ENCODE measurements at places on chromosomes 2 and 18.

- DNase-seq, result no peak
Observed at GRCh38 chr2:216351172-216351925, 20.9 kb downstream of the MARCHF4 start.

- DNase-seq, result no peak
Observed at GRCh38 chr2:109222422-109222821, 93.4 kb downstream of the SH3RF3 start.

GRCh38 chr18:48550101-48550729 lies 11.4 kb downstream of the CTIF start:
- DNase-seq, result no peak

DNA sequence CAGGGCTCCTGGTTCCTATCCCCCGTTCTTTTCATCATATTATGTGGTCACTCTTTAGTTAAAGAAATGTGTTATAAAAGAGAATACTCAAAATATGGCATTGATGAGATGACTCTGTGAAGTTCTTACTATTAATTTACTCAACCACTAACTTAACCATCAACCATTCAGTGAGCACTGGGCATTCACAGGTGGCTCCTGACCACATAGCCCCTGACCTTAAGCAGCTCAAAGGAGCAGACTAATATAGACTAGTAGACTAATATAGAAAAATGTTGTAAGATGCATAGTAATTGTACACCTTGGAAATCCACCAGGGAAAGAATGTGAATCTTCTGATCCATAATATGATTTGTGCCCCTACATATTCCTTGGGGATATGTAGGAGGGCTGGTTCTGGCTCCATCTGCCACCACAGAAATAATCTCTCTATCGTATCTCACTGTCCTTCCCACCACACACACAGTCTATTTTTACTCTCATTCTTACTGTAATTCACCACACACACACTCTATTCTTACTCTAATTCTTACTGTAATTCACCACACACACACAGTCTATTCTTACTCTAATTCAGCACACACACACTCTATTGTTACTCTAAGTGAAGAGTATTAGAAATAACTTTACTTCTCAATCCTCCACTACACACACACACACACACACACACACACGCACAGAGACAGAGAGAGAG lies 188.9 kb upstream of the ITGA4 start:
- no peak for DNase-seq

DNA sequence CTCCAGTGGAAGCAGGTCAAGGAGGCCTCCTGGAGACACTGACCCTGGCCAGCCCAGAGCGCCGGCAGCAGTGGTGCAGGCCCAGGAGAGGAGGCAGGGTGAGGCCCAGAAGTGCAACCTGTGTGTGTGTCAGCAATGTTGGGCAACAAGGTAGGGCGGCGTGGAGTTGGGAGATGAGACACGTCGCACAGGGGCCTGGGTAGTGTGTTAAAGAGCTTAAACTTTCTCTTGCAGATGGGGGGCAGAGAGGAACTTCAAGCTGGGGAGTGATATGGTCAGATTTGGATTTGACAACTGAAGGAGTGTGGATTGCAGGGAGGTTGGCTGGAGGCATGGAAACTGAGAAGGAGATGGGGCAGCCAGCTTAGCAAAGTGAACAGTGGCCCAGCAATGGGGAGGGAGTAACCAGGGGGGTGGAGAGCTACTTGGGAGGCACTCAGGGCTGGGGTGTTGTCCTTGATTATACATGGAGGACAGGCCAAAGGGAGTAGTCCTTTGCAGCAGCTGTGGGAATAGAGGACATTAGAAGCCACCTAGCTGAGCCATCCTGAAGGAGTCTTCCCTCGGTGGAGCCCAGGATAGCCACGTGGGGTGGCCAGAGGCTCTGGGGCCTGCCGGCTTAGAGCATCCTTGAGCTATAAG lies 278.6 kb upstream of the HS6ST1 start:
- DNase-seq, result peak; percentile 24

DNA sequence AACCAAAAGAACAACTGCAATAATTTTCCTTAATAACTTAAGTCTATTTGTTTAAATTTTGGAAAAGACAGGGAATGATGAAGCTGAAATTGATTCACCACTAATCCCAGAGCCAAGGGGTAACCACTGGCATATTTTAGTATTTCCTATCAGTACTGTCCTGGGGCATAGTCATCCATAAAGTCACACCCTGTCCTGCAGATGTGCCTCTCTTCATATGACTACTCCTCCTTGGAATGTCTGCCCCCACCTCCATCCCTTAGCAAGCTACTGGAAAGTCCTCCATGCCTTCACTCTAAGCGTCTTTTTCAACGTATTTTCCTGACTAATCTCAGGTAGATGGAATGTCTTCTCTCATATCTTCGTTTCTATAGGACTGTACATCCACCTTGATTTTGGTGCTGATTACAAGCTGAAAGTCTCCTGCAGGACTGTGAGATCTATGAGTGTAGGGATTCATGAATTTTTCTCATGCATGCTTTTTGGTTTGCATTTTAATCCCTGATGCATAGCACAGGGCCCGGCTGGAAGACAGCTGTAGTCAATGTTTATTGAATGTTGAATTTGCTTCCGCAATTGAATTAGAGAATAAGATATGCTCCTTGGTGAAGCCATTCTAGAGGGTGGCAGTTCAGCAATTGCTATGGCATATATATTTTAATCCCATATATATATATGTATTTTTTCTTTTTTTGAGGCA lies 85.6 kb downstream of the MOGAT1 start:
- no peak for DNase-seq

DNA sequence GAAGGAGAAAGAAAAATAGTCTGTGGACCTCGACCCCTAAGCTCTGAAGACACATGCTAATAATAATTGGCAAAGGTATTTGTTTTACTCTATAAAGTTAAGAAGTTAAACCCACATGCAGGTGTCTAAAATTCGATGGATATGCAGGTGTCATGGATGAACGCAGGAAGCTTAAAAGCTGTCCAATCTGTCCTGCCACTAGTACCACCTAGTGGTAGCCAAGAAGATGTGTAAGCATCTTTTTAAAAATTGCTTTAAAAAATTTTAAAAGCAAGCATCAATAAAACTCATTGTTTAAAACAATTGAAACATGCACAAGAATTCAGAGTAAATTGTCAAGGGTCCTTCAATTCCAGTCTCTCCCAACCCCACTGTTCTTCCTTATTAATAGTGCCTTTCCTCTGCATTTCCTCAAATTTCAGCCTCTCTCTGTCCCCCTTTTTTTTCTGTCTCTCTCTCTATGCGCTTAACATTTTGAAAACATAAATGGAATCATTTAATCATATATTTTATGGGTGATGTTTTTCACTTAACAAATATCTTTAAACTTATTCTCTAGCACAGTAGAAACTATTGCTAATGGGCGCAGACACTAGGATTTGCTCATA lies 30.6 kb upstream of the PPP3R1 start:
- no peak for DNase-seq

DNA sequence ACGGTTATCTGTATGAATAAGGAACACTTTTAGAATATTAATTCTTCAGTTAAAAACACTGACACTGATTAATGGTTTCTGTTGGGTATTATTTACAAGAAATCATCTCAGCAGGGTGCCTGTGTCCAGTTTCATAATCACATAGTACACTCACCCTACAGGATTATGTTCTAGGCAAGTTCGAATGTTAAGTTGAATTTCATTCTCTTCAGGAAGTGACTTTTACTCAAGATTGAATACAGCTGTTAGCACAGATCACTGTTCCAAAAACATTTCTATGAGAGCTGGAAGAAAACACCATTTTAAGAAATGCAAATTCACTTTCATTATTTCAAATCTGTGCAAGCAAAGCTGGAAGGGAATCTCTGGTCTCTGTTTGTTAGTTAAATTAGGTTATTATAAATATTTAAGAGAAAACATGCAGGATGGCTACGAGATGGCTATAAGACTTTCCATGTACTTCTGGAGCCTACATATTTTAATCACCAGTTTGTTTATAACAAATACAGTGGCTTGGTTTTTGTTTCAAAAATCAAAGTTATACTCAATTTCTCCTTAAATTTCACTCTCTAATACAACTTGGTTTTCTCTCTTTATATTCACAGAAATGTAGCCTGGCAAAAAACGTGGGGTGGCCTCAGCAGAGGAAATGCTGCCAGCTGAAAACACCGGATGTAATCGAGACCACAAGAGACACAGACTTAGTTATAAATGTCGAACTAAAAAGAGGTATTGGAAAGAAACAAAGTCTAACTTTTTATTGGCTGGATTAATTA lies 65.8 kb downstream of the RBMS1 start:
- DNase-seq, result no peak

- DNase-seq, result no peak
Observed at GRCh38 chr2:14445670-14446069, 186.8 kb upstream of the LRATD1 start.

GRCh38 chr18:3451183-3451988 lies 1.4 kb downstream of the TGIF1 start:
- DNase-seq, result peak; percentile 93

GRCh38 chr2:188786368-188786841 lies 187.8 kb upstream of the COL3A1 start:
- DNase-seq, result no peak

DNA sequence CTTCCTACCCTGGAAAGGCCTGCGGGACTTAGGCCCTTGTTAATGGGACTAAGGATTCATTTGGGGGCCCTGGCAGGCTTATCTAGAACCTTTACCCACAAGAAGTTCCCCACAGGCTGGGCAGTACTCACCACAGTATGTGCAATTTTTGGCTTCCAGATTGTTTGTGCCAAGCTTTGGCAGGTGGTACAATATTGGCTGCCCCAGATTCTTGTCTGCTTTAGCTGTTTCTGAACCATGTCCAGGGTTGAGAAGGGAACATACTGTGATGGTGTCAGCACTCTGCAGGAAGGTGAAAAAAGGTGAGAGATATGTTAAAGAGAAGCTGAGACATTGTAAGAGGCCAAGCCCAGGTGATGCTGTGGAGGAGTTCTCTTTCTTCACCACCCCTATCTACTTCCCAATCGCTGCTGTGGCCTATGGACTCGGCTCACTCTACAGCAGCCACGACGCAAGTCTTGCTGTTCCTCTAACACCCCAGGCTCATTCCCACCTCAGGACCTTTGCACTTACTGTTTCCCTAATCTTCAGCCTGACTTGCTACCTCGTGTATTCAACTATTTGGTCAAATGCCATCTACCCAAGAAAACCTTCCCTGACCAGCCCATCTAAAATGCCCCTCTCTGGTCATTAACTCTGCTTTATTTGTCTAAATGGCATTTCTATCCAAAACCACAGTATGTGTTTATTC lies 9.2 kb downstream of the SLC4A5 start:
- DNase-seq, result no peak
